Sigmoid colon (tissue), 7 donors: ENCODE measurements at places on chromosomes 6 and 20. TPM values are rescaled to one million over a fixed set of nuclear protein-coding genes. Genes with fewer than 3 reads are reported as not detected.

DNA sequence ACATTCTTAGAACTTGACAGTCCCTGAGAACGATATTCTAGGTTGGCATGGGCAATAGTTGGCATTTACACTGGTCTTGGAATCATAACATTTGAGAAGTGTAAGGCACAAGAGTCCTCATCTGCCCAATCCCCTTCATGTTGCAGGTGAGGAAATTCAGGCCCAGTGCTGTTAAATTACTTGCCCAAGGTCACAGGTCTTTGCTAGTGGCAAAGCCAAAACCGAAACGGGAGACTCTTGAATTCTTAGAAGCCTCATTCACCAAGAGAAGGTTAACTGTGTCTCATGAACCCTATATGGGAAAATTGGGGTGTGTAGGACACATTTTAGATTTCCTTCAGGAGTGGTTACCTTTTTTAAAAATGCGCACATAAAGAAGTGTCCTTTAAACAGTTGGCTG, 7.2 kb downstream of the E2F3 start:
- DNase-seq, result no peak

DNA sequence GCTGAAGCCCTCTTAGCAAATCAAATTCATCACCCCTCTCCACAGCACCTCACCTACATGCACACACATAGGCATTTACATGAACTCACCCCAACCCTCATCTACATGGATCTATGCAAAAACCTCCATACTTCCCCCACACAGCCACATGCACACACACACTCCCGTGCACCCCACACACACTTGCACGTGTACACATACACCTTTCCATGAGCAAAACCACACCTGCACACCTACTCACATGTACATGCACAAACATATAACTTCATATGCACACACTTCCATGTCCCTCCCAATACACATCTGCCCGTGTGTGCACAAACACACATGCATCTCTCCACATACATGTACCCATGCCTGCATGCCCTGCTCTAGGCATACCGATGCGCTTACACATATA, 23.3 kb downstream of the CST5 start:
- DNase-seq, result no peak

- DNase-seq, result no peak
These were observed 97.7 kb downstream of the CDYL start for GRCh38 chr6:4873928-4874327.

- DNase-seq, result peak; percentile 62
These were observed 116.6 kb downstream of the DLL1 start for GRCh38 chr6:170174124-170174770.

- peak; percentile 86 for DNase-seq
These were observed 223.6 kb upstream of the CITED2 start for GRCh38 chr6:139597771-139598755.

ARG1 gene
- total RNA-seq, result not detected

DNA sequence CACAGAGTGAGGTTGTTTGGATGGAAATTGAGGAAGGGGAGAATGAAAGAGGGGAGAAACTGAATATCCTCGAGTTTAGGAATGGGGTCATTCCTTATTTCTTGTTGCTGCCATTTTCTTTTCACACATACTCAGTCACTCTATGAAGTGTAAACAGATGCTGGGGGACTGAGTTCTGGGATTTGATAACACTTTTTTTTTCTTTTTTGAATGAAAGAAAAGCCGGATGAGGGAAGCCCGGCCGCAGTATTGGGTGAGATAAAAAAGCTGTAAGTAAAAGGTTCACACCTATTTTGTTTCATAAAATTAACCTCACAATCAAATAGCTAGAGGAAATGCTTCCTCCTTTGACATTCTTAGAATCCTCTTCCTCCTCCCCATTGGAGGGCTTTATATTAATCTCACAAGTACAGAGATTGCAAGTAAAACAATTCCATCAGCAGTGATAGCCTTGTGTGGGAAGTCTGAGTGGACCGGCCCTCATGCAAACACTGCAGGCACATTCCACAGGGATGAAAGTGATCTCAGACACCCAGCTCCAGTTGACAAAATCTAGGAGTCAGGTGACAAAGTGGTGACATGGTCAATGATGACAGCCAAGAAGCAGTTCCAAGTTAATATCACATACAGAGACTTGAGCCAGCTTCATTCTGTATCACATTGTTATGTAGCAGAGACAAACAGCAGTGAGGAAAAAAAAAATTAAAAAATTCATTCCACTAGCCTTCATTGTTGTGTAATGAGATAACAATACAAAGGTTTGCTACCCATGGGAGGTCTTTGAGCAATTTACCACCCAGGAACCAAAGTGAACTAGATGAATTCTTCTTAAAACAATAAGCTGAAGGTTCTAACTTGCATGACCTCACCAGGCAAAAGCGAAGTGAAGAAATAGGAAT, 391.1 kb upstream of the HSF2 start:
- DNase-seq, result no peak

- DNase-seq, result peak; percentile 76
These were observed 1.1 kb upstream of the SLC22A23 start for GRCh38 chr6:3457710-3458602.

SLC4A11 gene
- 0.36 TPM for total RNA-seq

OPN5 gene
- total RNA-seq, result not detected

DNA sequence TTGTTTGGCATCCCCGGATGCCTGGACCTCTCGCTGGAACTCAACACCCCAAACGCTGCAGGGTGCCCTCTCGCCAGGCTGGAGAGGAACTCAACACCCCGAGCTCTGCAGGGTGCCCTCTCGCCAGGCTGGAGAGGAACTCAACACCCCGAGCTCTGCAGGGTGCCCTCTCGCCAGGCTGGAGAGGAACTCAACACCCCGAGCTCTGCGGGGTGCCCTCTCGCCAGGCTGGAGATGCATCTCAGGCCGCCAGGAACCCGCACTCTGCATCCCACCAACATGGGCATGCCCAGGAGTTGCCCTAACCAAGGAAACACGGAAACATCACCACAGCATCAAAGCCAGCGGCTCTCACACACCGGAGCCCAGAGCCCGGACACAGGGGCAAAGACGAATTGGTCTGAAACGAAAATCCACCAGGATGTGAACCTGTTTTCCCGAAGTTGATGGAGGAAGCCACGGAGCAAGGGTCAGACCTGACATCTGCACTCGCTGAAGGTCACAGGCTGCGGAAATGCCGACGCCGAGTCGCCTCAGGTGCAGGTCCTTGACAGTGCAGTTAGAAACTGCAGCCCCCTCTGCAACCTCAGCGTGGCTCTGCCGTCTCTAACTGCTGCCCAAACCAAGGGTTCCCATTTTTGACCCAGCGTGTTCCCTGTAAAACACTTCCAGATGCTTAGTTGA, 37.5 kb downstream of the DLL1 start:
- DNase-seq, result peak; percentile 41

GRCh38 chr20:51960047-51960675, 157.8 kb upstream of the SALL4 start:
- no peak for DNase-seq

GRCh38 chr6:36484736-36485135, 41.9 kb downstream of the KCTD20 start:
- no peak for DNase-seq

GRCh38 chr20:51750770-51751388, 17.3 kb downstream of the ATP9A start:
- no peak for DNase-seq

DNA sequence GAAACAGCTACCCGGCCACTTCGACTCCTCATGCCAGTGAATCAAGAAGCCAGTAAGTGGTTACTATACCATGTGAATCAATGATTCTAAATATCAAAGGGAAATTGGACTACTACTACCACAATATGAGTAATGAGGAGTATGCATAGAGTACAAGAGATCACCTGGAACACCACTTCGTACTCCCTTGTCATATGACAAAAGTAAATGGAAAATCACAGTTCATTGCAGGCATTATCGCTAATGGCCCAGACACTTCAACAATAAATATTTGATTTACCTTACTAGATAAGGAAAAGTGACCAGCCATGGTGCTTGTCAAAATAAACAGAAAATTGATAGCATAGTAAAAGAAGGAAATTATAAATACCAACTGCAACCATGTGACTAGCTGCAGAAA, 73.1 kb downstream of the BMP5 start:
- DNase-seq, result no peak

TMEM63B gene
- total RNA-seq, result 19.0 TPM

DNA sequence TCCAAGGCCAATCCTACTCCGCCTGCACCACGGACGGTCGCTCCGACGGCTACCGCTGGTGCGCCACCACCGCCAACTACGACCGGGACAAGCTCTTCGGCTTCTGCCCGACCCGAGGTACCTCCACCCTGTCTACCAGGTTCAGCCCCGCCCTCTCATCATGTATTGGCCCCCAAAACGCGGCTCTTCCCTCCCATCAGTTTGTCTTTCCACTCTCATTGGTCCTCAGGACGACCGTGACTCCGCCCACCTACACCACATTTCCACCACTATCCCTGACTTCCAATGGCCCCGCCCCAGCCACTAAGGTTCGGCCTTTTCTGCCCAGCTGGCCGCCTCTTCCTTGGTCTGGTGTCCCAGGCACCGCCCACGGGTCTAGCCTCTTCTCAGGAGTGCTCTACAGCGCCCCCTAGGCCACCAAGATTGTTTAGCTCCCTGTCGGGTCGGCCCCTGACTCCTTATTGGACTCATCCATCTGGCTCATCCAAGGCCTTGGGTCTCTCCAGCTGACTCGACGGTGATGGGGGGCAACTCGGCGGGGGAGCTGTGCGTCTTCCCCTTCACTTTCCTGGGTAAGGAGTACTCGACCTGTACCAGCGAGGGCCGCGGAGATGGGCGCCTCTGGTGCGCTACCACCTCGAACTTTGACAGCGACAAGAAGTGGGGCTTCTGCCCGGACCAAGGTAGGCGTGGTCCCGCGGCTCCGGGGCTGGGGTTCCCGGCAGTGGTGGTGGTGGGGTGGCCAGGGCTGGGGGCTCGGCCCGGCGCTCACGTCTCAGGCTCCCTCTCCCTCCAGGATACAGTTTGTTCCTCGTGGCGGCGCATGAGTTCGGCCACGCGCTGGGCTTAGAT, 3.1 kb downstream of the MMP9 start:
- peak; percentile 69 for DNase-seq

TRIM15 gene
- 0.36 TPM for total RNA-seq

- DNase-seq, result no peak
These were observed 43.2 kb downstream of the KHDC1L start for GRCh38 chr6:73182021-73182607.

- DNase-seq, result no peak
These were observed 57.9 kb upstream of the MLN start for GRCh38 chr6:33861722-33862121.

SLC12A5 gene
- total RNA-seq, result not detected

PSORS1C2 gene
- total RNA-seq, result not detected

DNA sequence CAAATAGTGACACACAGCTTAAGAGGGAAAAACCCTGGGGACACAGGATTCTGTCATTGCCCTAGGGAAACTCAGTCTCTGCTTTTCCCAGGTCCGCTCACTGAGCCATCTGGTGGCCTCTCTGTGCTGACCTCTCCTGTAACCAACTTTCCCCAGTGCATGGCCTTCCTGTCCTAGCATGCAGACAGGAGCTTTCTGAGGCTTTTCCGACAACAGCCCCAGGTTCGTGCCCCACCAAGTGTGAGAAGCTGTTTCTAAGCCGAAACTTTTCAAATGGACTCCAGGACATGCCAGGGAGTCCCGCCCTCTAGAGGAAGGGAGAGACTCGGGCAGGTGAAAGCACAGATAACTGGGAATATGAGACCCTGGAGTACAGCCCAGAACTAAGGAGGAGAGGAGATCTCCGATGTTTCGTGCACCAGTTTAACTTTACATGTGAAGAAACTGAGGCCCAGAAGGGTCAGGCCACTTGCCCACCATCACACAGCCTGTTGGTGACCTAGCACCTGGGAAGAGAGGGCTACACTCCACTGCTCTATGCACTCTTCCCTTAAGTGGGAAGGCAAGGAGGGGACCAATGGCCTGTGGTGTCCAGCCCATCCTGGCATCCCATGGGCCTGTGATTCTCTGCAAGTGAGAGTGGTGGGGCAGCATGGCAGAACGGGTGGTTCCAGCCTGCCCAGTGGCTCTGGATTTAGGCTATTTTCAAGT, 46.2 kb downstream of the RPP40 start:
- DNase-seq, result no peak

GRCh38 chr6:168601546-168601945, 160.6 kb downstream of the SMOC2 start:
- peak; percentile 18 for DNase-seq

PNPLA1 gene
- total RNA-seq, result not detected

DNA sequence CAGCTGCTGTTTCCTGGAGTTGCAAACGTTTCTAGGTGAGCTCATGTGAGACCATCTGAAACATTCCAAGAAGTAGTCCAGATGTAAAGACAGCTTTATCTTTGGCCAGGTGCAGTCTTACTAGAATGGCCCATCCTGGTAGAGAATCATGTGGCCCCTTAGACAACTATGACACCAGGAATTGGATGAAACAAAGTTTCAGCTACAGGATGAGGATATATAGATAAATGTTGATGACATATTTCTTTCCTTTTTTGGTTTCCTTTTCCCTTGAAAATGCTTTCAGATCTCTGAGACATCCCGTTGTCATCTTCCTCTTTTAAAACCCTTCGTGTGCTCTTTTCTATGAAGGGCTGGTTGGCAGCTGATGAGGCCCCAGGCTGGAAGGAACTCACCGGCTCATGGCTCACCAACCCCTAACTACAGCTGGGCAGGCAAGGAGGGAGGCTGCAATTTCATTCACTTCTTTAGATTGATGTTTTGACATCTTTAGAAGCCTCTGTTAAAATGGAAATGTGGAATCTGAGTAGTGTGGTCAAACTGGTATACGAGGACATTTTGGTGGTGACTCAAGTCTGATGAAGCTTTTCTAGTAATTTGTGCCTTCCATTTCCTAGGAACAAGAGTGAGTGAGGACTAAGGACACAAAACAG, 167.9 kb upstream of the TNFAIP3 start:
- no peak for DNase-seq

COL11A2 gene
- total RNA-seq, result not detected

GRCh38 chr6:47034926-47035325, 7.2 kb downstream of the ADGRF1 start:
- DNase-seq, result no peak

- peak; percentile 94 for DNase-seq
These were observed 21.3 kb downstream of the TNXB start for GRCh38 chr6:32087574-32088486.

DNA sequence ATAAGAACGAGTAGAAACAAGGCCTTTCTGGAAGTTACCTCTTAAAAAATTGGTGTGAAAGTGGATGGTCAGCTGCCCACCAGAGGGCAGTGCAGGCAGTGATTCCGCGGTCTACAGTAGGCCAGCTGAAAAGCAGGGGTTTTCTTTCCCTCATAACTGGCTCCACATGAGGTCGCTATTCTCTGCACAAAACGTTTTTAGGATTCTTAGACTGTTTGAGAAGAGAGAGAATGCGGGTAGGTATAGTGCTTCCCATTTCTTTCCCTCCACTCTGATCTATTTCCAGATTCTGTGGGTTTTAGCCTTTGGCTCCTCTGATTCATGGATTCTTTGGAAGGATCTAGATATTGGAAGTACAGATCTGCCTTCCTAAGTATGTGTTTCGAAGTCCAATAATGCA, 14.2 kb downstream of the FIG4 start:
- DNase-seq, result peak; percentile 80
